ENCODE measurements at places on chromosomes 7 and 10.

GRCh38 chr7:141874787-141875186, 33.5 kb upstream of the PRSS37 start:
- peak; percentile 32 for DNase-seq

DNA sequence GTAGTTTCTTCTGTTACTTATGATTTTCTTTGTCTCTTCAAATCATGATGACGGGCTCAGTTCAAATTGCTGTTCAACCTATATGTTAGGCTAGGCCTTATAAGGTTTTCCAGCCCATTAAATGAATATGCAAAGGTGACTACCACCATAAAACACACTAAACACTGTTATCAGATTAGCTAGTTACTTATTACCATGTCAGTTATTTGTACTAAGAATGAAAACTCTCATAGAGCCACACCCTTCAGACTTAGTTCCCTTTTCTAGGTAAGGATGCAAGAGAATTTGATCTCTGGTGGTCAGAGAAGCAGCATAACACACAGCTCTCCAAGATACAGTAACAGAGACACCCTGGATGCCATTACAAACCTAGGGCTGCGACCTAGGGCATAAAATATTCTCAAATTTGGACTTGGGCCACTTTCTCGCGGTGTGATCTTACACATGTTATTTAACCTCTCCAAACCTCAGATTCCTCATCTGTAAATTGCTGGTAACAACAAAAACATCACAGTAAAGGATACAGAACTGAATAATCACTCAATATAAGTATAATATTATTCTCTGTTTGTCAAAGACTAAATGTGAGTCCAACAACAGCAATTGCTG, 35.6 kb downstream of the ANKMY2 start:
- no peak for DNase-seq

- DNase-seq, result no peak
Measured at GRCh38 chr7:149723795-149724495, 49.4 kb downstream of the ZNF467 start.

DNA sequence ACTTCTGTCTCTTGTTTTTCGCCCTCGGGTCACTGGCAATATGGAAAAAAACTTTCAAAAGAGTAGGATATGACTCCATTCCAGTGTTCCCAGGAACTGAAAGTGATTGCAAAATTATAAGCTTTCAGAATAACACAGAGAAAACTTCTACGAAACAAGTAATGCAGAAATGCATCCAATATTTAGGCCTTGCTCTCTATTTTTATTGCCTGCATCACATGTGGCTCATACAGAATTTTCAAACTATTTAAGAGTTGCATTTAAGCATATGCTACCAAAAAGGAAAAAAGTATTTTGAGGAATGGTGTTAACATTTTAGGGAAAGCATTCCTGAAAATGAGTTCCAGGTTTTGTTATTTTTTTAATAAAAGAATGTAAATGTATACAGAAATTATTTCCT, 228.0 kb downstream of the CACNB2 start:
- no peak for DNase-seq

GRCh38 chr10:62618054-62618453, 186.5 kb upstream of the ADO start:
- DNase-seq, result no peak

- DNase-seq, result no peak
Measured at GRCh38 chr10:124656541-124656940, 87.6 kb downstream of the FAM53B start.

- peak; percentile 39 for DNase-seq
Measured at GRCh38 chr10:104333032-104333727, 5.1 kb downstream of the ITPRIP start.

DNA sequence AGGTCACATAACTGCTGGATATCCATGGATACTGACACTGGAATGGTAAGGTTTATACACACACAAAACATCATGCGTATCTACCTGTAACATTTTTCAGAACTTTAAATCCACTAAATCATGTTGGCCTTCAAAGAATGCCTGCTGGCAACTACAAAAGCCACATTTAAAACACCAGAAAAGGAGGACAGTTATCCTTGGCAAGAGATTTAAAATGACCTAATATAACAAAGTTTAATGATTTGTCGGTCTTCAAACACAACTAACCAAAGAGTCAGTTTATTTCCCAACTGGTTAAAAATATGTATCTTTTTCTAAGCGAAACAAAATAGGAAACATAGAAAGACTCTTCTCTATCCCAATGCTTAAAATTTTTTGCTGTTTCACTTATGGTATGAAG, 24.0 kb downstream of the WAPL start:
- no peak for DNase-seq

DNA sequence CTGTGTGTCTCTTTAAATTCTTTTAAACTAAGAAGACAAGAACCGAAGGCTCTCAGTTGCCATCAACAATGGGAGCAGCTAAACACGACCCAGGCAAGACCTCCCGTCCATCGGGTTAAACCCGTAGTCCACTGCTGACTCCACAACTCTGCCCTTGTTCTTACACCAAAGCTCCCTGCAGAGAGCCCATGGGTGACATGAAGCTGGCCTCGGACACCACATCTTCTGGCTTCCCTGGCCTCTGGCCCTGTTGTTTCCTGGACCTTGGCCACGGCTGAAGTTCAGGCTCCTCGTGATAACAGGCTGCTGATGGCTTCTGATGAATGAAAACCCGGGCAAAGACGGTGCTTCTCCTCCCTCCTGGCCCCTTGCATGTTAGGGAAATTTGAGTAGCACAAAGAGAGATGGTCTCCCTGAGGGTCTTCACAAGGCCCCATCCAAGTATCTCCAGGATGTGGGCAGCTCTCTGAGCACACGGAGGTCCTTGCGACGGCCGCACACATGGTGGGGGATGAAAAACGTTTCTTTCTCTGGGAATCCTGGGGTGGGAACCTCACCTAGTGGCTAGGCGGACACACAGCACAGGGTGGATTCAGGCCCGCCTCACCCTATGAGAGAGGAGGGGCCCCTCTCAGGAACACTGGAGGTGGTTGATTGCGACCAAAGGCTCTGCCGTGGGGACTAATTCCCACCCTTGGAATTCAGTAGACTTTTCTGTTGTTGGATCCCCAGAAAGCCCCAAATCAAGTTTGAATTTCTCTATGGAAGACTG, 271.1 kb downstream of the ADARB2 start:
- DNase-seq, result no peak
